ENCODE measurements at places on chromosomes 4 and X.

GRCh38 chr4:6773616-6774540 lies 8.6 kb upstream of the KIAA0232 start:
- no peak for DNase-seq

DNA sequence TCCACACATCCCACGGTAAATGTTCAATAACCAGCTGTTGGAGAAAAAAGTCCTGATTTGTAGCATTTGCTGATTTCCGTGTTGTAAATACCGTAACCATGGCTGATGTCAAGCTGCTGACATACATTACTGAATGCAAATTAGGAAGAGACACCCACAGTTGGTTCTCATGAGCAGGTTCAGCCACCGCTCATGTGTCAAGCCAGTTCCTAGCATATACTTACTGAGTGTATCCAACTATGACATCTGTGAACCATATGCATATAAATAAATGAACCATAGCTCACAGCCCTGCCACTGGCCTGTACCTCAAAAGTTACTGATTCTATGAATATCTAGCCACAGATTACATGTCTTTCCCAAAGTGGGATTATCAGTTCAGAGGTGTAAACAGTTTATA lies 29.5 kb downstream of the FHDC1 start:
- no peak for DNase-seq

DNA sequence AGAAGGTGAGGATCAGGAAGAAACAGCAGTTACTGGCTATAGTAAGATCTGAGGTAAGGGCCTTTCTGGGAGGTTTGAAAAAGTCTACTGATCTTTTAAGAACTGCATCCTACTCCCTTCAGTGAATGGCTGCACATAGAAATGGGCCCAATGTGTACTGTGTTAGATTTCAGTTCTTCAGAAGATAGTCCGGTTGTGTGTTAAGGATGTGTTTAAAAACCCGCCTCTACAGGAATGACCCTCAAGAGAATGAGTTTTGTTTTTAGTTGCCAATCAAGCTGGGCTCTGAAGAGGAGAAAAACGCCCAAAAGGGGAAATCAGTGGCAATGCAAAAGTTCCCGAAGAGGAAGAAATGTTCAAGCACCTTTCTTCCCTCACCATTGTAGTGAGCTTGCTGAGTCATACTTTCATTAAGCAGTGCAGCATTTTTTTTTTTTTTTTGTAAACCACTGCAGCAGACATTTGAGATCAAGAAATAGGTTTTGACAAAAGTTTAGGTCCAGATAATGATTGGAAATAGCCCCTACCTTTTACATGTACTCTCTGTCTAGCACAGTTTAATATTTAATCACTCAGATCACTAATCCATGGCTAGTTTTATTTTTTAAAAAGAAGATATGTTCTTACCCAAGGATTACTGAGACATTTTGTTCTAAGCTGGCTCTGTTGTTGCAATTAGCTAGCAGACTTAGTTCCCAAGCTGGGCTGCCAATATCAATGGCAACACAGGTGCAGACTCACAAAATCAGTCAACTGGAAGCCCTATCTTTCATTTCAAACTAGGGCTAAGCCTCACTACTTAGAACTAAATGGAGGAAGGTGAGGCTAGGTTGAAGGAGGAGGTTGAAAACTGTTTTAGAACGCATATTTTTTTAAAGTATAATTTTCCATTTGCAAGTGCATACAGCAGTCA lies 7.0 kb upstream of the TRPC5OS start:
- DNase-seq: no peak

DNA sequence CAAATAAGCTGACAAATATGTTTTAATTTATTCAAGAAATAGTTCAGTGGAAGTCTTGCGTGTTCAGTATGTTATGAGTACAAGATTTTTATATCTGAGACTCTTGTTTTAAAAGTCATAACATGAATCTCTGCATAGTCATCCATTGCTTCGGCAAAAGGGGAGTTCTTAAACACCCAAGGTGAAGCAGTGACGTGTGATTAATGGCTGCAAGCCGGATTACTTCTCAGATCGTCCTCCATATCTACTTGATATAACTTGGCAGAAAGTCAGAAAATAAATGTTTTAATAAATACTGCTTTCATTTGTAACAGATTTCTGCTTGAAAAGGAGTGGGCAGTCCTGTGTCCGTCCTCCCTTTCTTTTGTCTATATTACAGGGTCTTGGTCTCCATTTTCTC lies 64.6 kb upstream of the IL15 start:
- no peak for DNase-seq
